Activated naive CD4-positive, alpha-beta T cell treated with anti-CD3 and anti-CD28 coated beads, Interleukin-2, amount 10 ng/mL, durations not matched to agents 7 days and 5 days (primary cell): ENCODE measurements at places on chromosomes 7 and 10.

DNA sequence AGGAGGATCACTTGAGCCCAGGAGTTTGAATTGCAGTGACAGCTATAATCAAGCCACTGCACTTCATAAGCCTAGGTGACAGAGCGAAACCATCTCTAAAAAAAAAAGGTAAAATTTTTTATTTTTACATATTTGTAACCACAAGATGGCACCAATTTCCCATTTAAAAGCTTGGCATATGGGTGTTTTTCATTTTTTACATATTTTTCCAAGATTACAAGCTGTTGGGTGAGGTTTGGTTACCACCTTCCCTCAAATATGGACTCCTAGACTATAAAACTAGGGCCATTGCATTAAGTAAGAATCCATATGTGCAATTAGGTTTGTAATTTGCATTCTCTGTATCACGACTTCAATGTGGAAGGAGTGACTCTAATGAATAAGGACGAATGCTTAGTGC is 129.3 kb upstream of the ACBD5 start:
- peaks cover 13% of the 10 kb centered on the region for H3K27me3 ChIP-seq
- H3K4me3 ChIP-seq: no peak overlapping the region
- DNase-seq: no peak
- H3K36me3 ChIP-seq: no peaks in the 10 kb centered on the region

GRCh38 chr7:4791738-4792536 is 16.5 kb downstream of the AP5Z1 start:
- no peaks in the 10 kb centered on the region for H3K27me3 ChIP-seq
- peak; percentile 76 for DNase-seq
- peaks cover 10% of the 10 kb centered on the region for H3K4me1 ChIP-seq
- H3K36me3 ChIP-seq: peaks cover 15% of the 10 kb centered on the region

DNA sequence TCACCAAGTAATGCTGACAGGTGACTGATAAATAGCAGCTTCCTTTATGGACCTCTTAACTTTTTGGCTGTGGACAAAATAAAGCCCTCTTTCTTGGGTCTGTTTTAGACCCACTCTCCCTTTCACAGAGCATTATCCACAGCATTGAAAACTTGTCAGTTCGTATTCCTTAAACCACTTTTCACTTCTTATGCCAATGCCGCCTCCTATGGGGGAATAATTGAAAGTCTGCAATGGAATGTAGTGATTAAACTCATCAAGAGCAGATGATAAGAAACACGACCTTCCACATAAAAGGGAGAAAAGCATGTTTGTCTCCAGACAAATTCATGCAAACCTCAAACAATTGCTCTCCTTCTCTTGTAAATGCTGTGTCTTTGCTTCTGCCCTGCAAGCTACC is 153.4 kb downstream of the SORCS1 start:
- no peak overlapping the region for H3K4me3 ChIP-seq
- no peak for DNase-seq
- H3K27me3 ChIP-seq: no peaks in the 10 kb centered on the region
- no peak overlapping the region for H3K27ac ChIP-seq
- H3K36me3 ChIP-seq: no peaks in the 10 kb centered on the region
- no peaks in the 10 kb centered on the region for H3K4me1 ChIP-seq

- H3K4me1 ChIP-seq: no peaks in the 10 kb centered on the region
- no peaks in the 10 kb centered on the region for H3K36me3 ChIP-seq
- no peak overlapping the region for H3K27ac ChIP-seq
- DNase-seq: no peak
Observed at GRCh38 chr10:61543831-61544230, 90.7 kb upstream of the TMEM26 start.

- DNase-seq: no peak
- H3K36me3 ChIP-seq: no peaks in the 10 kb centered on the region
Observed at GRCh38 chr7:113936535-113936934, 17.7 kb upstream of the PPP1R3A start.

- DNase-seq: no peak
- no peak overlapping the region for H3K4me3 ChIP-seq
- no peaks in the 10 kb centered on the region for H3K36me3 ChIP-seq
- H3K27ac ChIP-seq: no peak overlapping the region
- no peaks in the 10 kb centered on the region for H3K4me1 ChIP-seq
Observed at GRCh38 chr10:67225226-67225625, 299.4 kb downstream of the LRRTM3 start.

DNA sequence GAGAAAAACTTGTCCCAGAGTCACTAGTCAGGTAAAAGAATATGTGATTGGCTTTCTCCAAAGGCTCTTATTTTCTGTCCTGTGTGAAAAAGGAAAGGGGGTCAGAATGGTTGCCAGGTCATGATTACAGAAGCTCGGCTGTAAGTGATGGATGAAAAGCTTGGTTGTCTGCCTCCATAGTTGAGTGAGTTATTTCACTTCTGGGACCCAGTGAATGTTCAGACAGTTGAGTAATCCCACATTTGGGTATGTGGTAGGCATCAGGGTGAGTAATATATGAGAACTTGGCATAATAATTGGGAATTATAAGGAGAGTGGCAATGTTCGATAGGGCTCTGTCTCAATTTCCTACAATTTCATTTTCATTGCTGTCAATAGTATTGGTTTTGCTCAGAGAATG is 72.5 kb downstream of the BBS9 start:
- no peak overlapping the region for H3K4me3 ChIP-seq
- no peaks in the 10 kb centered on the region for H3K4me1 ChIP-seq
- no peaks in the 10 kb centered on the region for H3K27me3 ChIP-seq
- no peak for DNase-seq
- H3K36me3 ChIP-seq: no peaks in the 10 kb centered on the region

DNA sequence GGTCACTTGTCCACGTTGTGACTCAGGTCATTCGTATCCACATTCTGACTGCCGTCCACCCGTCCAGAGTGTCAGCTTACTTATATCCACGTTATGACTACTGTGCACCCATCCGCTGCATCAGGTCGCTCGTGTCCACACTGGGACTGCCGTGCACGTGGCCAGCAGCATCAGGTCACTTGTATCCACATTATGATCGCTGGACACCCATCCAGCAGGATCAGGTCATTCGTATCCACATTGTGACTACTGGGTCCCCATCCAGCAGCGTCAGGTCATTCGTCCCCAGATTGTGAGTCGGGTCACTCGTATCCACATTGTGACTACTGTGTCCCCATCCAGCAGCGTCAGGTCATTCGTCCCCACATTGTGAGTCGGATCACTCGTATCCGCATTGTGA is 47.3 kb upstream of the SUN1 start:
- peaks cover 3% of the 10 kb centered on the region for H3K4me1 ChIP-seq
- peaks cover 47% of the 10 kb centered on the region for H3K36me3 ChIP-seq
- no peak overlapping the region for H3K27ac ChIP-seq
- no peaks in the 10 kb centered on the region for H3K27me3 ChIP-seq

GRCh38 chr7:66186991-66187390 is 18.1 kb upstream of the TPST1 start:
- H3K4me3 ChIP-seq: no peak overlapping the region
- H3K36me3 ChIP-seq: no peaks in the 10 kb centered on the region
- no peak overlapping the region for H3K27ac ChIP-seq
- H3K4me1 ChIP-seq: no peaks in the 10 kb centered on the region
- H3K27me3 ChIP-seq: peaks cover 5% of the 10 kb centered on the region
- no peak for DNase-seq

DNA sequence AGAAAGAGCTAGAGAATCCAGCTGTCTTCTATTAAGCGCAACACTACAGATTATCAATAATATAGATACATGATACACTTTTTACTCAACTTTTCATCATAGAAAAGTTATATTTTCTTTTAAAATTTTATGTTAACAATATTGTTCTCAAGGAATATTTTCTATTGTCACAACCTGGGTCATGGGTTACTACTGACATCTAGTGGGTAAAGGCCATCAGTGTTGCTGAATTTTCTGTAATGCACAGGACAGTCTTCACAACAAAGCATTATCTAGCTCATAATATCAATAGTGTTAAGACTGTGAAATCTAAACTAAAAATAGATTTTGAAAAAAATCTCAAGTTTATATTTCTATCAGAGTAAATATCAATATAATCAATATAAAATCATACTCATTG is 209.8 kb downstream of the ZNF33B start:
- H3K36me3 ChIP-seq: no peaks in the 10 kb centered on the region
- H3K27me3 ChIP-seq: no peaks in the 10 kb centered on the region
- H3K27ac ChIP-seq: no peak overlapping the region
- no peaks in the 10 kb centered on the region for H3K4me1 ChIP-seq

- no peak overlapping the region for H3K4me3 ChIP-seq
- DNase-seq: no peak
- H3K27ac ChIP-seq: no peak overlapping the region
- no peaks in the 10 kb centered on the region for H3K36me3 ChIP-seq
Observed at GRCh38 chr7:47046949-47047348, 535.0 kb downstream of the TNS3 start.

DNA sequence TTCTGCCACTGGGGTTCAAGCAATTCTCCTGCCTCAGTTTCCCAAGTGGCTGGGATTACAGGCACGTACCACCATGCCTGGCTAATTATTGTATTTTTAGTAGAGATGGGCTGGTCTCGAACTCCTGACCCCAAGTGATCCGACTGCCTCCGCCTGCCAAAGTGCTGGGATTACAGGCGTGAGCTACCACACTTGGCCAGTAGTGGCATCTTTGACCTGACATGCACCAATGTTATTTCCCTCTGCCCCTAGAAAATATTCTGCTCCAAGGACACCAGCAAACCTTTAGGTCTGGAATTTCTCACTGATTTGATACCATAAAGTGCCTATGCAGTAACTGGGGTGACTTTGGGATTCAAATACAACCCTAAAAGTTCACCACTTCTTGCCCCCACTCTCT is 179.4 kb downstream of the ARID5B start:
- peaks cover 97% of the 10 kb centered on the region for H3K4me1 ChIP-seq
- H3K27me3 ChIP-seq: no peaks in the 10 kb centered on the region
- DNase-seq: no peak
- peaks cover 84% of the 10 kb centered on the region for H3K36me3 ChIP-seq

DNA sequence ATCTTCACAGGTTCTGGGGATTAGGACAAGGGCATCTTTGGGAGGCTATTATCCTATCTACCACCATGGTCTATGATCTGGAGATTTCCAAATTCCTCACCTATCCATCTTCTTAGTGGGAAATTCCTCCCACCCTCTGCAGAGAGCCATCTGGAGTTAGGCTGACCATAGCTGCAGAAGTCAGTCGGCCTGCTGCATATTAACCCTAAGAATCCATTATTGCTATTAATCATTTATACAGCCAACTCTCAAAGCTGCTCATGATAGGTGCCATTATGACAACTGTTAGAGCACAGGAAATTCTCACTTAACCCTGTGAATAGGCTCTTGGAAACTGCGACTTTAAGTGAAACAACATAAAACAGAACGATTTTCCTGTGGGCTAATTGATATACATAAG is 60.4 kb downstream of the FRMD4A start:
- H3K4me1 ChIP-seq: no peaks in the 10 kb centered on the region
- DNase-seq: no peak
- H3K27ac ChIP-seq: no peak overlapping the region
- H3K36me3 ChIP-seq: no peaks in the 10 kb centered on the region
- peaks cover 12% of the 10 kb centered on the region for H3K27me3 ChIP-seq
- H3K4me3 ChIP-seq: no peak overlapping the region

DNA sequence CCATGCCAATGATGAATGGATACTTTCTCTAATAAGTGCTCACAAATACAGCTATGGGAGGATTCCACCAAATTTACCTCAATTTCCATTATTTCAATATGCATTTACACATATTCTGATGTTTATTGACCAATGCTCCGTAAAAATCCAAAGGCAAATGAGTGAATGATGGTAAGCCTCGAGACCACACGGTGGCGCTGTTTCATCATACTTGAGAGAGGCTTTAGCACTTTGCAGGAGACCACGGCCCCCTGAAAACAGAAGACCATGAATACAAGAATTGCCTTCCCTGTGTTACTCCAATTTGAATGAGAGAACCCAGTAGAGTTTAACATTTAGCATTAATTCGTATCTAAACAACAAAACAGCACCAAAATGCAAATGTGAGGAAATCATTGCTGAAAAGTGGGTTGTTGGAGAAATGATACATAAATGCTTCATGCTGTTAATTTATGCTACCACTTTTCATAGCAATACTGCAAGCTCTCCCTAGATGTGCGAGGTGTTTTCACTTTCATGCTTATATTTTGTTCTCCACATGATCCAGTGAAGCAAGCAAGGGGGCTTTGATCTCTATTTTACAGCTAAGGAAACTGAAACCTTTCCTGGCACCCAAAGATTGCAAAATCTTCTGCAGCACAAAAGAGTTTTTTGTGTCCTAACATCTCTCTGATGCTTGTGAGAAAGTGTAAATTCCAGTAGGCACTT is 35.4 kb downstream of the TRIL start:
- no peak overlapping the region for H3K27ac ChIP-seq
- no peaks in the 10 kb centered on the region for H3K36me3 ChIP-seq
- peaks cover 20% of the 10 kb centered on the region for H3K4me1 ChIP-seq
- no peak overlapping the region for H3K4me3 ChIP-seq
- DNase-seq: peak; percentile 70

GRCh38 chr10:23362879-23363792 is 18.5 kb upstream of the C10orf67 start:
- peak; percentile 71 for DNase-seq
- peak overlapping the region; percentile 65 for H3K4me3 ChIP-seq
- H3K27me3 ChIP-seq: no peaks in the 10 kb centered on the region
- H3K27ac ChIP-seq: peak overlapping the region; percentile 99
- H3K36me3 ChIP-seq: peaks cover 14% of the 10 kb centered on the region

- no peak for DNase-seq
- H3K36me3 ChIP-seq: no peaks in the 10 kb centered on the region
- H3K27ac ChIP-seq: no peak overlapping the region
- H3K4me3 ChIP-seq: no peak overlapping the region
- peaks cover 17% of the 10 kb centered on the region for H3K4me1 ChIP-seq
- H3K27me3 ChIP-seq: peaks cover 4% of the 10 kb centered on the region
Observed at GRCh38 chr10:24824124-24824523, 100.4 kb upstream of the ARHGAP21 start.

GRCh38 chr10:102773320-102773719 is 29.6 kb downstream of the WBP1L start:
- no peak for DNase-seq
- H3K27ac ChIP-seq: no peak overlapping the region
- peaks cover 36% of the 10 kb centered on the region for H3K4me1 ChIP-seq
- peaks cover 2% of the 10 kb centered on the region for H3K36me3 ChIP-seq
- no peaks in the 10 kb centered on the region for H3K27me3 ChIP-seq

DNA sequence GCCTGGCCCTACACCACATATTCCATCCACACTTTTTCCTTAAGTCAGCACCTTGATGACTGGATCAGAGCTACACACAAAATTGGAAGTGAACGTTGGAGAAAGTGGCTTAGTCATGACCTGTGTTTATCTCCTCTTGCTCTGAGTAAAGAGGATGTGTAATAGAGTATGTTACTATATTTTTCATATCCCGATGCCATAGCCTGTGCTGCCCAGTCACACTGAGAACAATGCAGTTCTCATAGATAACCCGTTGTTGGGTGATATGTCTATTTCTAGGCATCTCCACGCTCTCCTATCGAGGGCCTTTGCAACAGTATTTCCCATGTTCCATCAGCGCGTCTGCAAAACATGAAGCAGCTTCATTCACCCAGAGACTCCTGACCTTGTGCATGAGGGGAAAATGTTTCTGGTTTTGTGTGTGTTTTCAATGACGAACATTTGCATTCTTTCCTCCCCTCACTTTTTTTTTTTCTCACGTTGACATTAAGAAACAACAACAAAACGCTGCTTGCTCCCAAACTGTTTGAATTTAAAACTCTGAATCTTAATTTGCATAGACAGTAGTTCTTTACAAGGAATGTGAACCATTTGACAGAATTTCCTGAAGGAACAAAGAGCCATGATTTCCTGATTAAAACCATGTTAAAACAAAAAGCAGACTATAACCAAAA is 43.4 kb downstream of the GRK5 start:
- no peaks in the 10 kb centered on the region for H3K36me3 ChIP-seq
- H3K4me3 ChIP-seq: no peak overlapping the region
- no peaks in the 10 kb centered on the region for H3K27me3 ChIP-seq
- no peak overlapping the region for H3K27ac ChIP-seq

- H3K4me1 ChIP-seq: no peaks in the 10 kb centered on the region
- no peak overlapping the region for H3K27ac ChIP-seq
- no peaks in the 10 kb centered on the region for H3K36me3 ChIP-seq
- no peak for DNase-seq
- no peak overlapping the region for H3K4me3 ChIP-seq
Observed at GRCh38 chr10:31215052-31215451, 104.0 kb upstream of the ZEB1 start.
